ENCODE measurements at places on chromosomes 12 and 14.

DNA sequence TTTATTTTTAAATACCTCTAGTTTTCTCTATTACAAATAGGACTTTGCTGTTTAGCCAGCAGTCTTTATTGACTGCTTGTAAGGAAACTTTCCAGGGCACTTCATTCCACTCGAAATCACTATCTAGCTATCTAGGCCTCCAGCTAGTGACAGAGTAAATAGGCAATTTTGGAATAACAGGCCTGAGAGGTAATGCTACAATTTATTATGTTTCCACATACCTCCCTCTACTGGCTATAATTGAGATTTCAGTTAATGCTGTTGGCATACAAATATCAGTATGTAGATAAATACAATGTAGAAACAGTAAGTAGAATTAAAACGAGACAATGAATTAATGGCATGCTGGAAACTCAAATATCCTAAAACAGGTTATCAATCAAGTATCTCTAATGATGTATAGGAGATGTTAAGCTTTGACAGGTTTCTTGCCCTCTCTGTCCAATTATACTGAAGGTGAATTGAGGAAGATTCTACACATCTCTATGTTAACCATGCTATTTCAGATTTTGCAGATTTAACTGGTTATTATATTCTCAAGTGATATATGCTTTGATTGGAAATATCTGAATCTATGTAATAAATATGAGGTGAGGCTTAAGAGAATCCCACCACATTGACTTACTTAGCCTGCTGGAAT, 7.2 kb downstream of the DTD2 start:
- no peak for DNase-seq

GRCh38 chr12:77401064-77401769, 335.8 kb upstream of the E2F7 start:
- no peak for DNase-seq

DNA sequence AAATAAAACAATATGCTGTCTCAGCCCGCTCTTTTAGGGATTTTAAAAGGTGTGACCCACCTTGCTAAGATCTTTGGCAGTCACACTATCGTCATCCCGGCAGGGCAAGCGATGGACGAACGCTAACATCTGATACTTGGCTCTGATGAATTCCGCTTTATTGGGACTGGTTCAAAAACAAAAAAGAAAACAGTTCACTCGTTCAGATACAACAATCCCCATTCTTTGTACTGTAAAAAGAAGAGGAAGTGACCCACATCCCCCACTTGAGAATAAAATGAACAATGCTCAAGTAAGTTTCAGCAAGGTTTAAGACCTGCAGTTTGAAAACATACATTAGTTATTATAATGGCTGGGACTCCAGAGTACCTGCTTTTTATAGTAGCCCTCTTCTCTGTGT, 7.3 kb downstream of the GIT2 start:
- DNase-seq, result no peak

- no peak for DNase-seq
These were observed 9.4 kb upstream of the DHRS7 start for GRCh38 chr14:60174352-60175254.

DNA sequence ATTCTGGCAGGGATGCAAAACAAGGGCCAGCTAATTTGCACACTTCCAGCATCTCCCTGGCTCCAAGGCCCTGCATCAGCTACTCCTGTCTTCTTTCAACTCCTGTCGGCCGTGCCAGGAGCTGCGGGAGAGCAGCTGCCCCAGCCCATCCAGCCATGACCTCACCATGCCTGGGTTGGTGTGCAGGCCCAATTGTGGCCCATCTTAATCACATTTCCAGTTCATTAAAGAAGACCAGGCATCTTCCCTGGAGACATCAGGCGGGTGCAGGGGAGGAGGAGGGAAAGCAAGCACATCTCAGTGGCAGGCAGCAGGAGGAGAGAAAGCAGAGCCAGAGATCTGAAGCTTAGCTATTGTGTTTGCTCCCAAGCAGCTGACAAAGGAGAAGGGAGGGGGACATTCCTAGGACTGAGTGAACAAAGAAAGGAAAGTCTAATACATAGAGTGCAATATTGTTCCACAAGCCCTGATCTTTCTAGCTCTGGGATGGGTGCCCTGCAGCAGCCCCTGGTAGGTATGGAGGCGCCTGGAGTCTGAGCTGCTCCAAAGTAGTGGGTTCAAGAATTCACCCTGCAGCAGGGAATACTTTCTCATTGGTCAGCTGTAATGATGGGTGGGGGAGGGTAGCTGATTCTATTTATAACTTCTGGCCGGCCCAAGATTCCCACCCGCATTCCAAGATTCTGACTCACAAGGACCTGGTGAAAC, 40.1 kb downstream of the VWF start:
- no peak for DNase-seq
